ENCODE measurements at places on chromosomes 3 and 15.

DNA sequence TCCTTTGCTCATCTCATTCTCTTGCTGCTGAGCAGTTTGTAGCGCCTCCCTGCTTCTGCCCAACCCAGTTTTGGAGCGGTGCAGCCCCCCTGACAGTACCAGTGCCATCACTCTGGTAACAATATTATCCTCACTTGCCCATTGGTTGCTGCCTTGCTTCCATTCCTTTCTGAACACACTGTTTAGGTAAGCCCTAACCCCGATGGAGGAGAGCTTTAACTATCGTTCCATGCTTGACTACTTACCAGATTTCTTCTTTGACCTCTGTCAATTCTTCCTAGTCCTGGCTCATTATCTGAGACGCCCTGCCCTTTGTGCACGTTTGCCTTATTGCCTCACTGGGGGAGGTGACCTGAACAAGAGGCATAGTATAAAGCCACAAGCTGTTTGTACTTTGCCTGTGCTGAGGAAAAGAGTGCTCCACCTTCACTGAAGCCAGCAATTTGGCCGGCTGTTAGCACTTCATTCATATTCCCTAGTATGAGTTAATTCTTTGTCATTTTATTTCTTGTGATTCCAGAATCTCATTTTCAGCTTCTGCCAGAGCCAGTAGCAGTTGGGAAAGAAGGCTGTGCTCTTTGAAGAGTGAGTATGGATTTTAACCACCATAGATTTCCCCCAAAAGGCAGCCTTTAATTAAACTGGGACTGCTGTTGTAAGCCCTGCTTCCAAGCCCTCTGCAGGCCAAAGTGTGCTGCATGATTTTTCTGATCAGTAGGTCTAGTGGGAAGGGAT, 11.9 kb downstream of the ABHD6 start:
- no peak for DNase-seq

- DNase-seq: no peak
Measured at GRCh38 chr15:64480891-64481290, 20.5 kb downstream of the ZNF609 start.

DNA sequence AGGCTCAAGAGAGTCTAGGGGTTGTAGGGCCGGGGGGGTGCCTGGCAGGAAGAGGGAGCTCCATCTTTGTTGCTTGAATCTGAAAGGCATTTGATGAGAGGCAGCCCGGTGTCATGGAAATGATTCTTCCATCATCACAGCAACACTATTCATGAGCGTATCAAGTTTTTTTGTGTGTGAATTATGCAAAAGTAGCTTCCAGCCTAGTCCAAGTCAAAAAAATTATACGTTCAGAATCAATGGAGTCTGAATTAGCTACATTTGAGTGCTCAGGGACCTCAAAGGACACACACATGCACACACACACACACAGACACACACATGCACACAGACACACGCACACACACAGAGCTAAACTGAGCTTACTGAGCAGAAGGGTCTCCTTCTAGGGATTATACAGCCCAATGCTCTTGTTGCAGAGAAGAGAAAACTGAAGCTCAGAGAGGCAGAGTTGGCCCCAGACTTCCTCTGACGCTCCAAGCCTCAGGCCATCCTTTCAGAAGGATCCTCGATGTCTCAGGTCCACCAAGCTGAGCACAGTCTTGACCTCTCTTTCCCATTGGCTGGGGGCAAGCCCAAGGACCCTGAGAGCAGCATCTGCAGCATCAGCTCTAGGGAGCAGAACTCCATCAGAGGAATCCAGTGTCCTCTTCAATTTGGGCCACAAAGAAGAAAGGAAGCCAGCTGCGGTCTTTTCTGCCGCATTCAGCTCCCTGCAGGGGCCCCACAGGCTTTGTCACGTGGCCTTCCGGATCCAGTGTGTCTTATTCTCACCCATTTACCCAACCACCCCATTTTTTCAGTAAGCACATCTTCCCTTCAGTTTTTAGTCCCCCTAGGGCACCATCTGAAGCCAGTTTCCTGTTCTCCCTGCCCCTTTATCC, 228.0 kb downstream of the UACA start:
- DNase-seq: no peak

DNA sequence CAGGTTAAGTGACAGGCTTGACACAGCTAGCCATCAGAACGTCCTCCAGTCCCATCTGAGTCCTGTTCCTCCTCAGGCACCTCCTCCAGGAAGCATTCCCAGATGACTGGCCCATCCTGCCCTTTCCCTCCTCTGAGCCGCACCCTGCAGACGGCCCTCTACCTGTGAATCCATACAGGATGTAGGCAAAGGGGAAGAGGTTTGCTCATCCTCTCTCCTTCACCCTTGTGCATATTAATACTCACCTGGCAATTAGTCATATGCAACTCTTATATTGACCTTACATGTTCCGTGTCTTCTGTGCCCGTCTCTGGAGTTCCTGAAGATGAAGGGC, 61.9 kb downstream of the SMAD3 start:
- no peak for DNase-seq

DNA sequence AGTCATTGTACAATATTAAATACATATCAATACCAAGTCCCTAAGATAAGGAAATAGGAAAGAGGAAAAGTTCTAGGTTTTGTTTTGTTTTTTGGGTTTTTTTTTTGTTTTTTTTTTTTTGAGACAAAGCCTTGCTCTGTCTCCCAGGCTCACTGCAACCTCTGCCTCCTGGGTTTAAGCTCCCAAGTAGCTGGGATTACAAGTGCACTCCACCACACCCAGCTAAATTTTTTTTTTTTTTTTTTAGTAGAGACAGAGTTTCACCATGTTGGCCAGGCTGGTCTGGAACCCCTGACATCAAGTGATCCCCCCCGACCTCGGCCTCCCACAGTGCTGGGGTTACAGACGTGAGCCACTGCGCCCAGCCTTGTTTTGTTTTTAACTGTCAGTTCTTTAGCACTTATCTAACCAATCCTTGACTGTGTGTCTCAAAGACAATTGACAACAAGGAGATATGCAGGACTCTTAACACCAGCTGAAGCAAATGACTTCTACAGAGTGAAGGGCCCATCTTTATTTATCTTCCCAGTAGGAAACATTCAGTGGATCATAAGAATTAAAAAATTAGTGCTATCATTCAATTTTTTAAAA, 100.0 kb upstream of the RAP2B start:
- no peak for DNase-seq
